Hippocampal formation (tissue), 2 donors: ENCODE measurements at places on chromosomes 2 and 18.

DNA sequence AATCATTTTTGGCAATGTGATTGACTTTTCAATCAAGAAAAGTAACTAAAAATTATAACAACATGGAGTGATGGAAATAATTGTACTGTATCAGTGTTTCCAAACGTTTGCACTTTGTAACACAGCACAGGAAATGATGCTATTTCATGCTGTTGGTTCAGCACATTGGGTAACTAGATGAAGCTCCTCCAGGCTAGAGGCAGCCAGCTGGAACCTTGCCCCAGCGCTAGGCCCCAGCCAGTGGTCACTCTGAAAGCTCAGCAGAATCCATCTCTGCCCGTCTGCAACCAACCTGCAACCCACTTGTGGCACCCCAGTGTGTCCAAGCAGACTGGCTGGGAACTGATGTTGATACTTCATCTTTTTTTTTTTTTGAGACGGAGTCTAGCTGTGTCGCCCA, 15.3 kb downstream of the UNC50 start:
- DNase-seq: no peak

DNA sequence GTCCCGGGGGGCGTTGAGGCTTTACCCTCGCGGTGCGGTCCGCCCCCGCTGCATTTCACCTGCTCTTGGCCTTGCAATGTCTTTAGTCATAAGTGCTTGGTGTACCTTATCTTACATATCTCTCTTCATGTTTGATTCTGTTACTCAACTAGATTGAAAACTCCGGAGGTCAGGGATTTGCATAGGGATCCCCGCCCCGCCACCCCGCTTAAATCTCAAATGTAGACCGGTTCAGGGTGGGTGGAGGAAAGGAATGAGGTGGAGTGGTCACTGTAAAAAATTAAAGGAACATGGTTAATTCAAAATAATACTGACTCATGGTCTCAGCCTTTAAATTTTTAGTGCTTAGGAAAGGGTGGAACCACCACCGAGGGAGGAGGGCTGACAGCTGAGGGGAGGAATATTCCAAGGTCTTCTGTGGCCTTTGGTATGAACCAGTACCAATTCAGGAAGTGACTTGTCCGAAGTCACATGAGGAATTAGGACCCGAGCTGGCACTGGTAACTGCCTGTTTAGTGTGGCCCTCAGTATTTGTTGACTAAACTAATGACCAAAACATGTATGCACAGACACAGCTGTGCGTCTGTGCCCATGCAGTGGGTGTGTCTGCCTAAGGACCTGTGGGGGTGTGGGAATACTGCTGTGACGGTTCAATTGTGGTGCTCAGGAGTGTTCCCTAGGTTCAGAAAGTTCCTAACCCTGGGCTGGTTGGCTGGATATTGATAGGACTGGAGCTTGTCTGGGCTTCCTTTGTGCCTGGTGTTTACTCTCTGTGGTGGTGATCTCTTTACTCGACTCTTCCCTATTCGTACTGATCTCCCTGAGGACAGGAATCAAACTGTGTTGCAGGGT, 1.0 kb downstream of the PLEKHB2 start:
- no peak for DNase-seq

- no peak for DNase-seq
These were observed 14.7 kb downstream of the RRM2 start for GRCh38 chr2:10137053-10137843.

DNA sequence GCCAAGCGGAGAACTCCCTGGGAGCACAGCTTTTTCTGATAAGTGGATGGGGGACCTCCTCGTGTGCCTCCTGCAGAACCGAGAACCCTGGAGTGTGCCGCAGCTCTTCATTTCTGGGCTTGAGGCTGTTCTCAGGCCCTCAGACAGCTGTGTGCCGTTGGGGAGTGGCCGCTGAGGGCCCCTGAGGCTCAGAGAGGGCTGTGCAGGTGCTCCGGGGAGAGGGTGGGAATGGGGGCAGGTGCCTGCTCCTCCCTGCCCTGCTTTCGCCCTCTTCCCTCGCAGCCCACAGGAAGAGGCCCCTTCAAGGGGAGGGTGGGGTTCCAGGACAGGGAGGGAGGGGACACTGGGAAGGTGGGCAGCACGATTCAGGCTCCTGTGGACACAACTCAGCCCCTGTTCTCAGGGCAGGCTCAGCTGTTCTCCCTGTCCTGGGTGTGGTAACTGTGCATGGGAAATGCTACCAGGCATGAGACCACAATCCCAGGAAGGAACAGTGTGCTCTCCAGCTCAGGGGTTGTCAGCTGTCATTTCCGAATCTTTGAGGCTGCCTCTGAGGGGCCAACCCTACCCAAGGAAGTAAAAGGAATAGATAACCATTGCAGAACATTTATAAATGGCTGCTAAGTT, 11.3 kb downstream of the LCT start:
- DNase-seq: no peak
